CD4-positive, alpha-beta T cell treated with Interleukin-1 beta for 1 hour (primary cell): ENCODE measurements at places on chromosomes 16 and 17.

DNA sequence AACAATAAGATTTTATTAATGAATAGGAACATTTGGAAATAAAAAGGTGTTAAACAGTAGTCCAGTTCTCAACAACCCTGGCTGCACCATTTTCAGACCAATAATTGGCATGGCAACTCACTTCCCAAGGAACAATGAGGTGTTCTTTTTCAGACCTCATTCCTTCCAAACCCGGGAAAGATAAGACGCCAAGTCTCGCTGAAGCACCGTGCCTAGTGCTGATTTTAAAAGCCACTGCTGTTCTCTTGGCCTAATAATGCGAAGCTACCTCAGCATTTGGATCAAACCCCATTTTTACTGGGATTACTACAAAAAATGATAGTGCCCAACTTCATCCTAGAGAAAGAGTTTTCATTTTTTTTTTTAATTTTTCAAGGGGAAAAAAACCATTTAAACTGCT, 75.2 kb upstream of the NOL11 start:
- no peak for DNase-seq

DNA sequence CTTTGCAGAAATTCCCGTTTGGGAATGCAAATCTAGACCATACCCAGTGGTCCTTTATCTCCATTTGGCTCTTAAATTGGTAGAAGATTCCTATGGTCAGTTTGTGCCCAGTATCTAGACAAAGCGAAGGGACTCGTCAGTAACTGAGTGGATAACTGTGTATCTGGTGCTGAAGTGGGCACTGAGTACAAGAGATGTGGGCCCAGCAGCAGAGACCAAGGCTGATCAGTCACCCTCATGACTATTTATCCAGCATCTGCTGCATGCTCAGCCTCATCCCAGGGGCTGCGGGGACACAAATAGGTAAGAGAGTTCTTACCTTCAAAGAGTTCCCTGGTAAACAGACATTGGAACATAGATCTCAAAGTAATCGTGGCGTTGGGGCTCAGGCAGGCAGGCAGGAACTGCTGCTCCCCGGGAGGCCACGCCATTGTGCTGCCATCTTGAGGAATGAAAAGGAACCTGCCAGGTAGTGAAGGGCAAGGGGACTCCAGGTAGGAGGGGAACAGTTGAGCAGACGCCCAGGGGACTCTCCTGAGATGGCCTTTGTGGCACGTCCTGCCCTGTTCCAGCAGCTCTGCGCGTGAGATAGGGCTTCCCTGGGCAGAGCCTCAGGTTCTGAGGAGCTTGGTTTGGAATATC, 10.3 kb downstream of the NT5M start:
- peak; percentile 82 for DNase-seq

- no peak for DNase-seq
Measured at GRCh38 chr17:72622661-72623433, 469.6 kb downstream of the SLC39A11 start.

DNA sequence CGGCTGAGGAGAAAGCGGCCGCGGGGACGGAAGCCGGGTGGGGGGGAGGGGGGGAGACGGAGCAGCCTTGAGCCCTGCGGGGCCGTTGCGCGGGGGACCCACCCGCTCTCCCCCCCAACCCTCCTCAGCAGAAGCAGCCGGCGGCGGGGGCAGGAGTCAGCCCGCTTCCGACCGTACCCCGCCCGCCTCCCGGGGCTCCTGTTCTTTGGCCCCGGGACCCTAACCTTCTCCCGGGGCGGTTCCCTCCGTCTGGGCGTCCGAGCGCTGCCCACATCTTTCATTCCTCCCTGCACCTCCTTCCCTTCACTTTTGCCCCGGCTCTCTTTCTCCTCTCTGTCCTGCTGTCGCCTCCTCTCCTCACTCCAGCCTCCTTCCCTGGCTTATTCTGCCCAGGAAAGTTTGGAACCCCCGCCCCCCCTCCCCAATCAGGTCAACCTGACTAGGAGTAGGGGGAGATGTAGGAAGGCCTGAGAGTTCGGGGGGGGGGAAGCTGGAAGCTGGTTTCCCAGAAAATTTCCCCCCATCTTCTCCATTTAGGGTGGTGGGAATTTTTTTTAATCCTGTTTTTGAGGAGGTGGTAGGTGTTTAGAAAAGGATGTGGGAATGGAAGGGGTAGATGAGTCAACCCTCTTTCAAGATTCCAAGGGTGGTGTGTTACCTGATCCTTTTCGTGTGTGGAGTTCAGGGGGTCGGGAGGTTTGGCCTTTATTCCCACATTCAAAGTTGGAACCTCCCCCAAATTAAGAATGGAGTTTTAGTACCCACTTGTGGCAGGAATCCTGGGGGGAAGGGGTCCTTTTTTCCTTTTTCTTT, 427 bp upstream of the NLK start:
- DNase-seq: no peak

DNA sequence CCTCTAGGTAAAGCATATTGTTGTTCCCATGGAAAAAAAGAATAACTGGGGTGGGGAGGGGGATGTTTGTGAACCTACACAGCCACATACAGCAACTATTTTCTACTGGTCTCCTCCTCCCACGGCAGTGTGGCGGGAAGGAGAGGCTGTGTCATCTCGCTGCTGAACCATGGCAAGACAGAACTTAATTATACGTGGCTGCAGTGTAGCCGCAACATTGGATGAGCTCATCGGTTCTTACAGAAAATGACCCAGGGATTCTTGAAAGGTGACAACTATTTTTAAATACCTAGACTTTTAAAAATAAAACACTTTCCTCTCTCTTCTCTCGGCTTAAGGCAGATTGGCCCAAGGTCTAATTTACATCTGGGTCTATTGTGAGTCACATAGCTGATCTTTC, 19.8 kb upstream of the TEKT3 start:
- DNase-seq: no peak

DNA sequence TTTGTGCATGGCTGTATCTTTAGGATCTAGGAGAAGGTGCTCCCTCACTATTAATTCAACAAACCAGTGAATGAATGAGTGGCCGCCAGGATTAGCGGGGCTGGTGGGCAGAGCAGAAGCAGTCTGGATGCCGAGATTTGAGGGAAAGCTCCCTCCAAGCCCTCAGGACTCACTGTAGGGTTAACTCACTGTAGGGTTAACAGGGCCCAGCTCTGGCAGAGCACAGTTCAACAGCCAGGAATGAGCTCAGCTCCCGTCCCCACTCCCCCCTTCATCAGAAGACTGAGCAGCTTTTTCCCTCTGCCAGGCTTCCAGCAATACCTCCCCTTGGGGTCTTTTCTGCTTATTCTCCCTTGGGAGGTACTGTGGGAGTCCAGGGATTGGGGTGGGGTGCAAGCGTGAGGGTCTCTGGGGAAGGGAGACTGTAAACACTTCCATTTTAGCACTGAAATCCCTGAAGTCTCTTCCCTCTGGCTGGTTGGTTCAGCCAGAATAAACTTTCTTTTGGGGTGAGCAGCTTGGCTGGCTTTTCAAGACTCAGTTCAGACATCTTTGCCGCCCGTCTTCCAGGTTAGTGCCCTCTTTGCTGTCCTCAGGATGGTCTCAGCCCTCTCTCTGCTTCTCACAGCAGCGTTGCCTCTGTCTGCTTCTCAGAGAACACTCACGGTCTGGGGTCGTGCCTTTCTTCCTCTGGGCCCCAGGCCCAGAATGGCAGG, 53.7 kb upstream of the WSB1 start:
- DNase-seq: no peak
